Activated T-cell treated with anti-CD3 and anti-CD28 coated beads for 1 hour (primary cell): ENCODE measurements at places on chromosomes 16 and 17.

GRCh38 chr16:23826528-23827045 is 9.2 kb upstream of the PRKCB start:
- no peak for DNase-seq

GRCh38 chr17:81884520-81884919 is 6.9 kb downstream of the ALYREF start:
- DNase-seq = no peak

DNA sequence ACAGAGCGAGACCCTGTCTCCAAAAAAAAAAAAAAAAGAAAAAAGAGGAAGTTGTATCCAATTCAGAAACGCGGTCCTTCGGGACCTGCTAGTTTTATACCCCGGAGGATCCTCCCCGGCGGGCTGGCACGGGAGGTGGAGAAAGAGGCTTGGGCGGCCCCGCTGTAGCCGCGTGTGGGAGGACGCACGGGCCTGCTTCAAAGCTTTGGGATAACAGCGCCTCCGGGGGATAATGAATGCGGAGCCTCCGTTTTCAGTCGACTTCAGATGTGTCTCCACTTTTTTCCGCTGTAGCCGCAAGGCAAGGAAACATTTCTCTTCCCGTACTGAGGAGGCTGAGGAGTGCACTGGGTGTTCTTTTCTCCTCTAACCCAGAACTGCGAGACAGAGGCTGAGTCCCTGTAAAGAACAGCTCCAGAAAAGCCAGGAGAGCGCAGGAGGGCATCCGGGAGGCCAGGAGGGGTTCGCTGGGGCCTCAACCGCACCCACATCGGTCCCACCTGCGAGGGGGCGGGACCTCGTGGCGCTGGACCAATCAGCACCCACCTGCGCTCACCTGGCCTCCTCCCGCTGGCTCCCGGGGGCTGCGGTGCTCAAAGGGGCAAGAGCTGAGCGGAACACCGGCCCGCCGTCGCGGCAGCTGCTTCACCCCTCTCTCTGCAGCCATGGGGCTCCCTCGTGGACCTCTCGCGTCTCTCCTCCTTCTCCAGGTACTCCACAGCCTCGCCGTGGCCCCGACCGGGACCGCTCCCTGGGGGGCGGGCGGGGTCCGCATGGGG is at the start of gene CDH3:
Gene CDH3 (plus strand): TSS at position 596 of the 779 bp plus-strand sequence. CDS start 70 bp downstream, at position 666.
- DNase-seq = no peak

GRCh38 chr17:77248216-77249114 is 107.7 kb downstream of the SEC14L1 start:
- no peak for DNase-seq

DNA sequence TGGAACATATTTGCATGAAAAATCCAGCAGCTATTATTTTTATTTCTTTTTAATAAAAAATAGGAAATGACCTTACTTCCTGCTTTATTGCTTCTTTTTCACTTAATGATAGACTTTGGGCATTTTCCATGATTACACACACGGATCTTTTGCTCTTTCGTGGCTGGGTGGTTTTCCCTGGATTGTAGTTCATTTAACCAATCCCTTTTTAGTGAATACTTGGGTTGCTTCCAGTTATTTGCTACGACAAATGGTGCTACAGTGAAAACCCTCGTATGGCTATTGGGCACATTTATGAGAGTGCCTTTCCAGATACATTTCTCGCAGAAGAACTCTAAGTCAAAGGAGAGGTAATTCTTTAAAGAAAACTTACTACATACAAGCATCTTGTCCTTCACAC is 38.6 kb downstream of the FOXL1 start:
- no peak for DNase-seq

- no peak for DNase-seq
Measured at GRCh38 chr17:31653691-31654090, 205.4 kb downstream of the COPRS start.

- peak; percentile 27 for DNase-seq
Measured at GRCh38 chr17:44137891-44138709, 3.6 kb upstream of the HROB start.

GRCh38 chr17:73872816-73873215 is 228.6 kb upstream of the SDK2 start:
- DNase-seq = no peak

DNA sequence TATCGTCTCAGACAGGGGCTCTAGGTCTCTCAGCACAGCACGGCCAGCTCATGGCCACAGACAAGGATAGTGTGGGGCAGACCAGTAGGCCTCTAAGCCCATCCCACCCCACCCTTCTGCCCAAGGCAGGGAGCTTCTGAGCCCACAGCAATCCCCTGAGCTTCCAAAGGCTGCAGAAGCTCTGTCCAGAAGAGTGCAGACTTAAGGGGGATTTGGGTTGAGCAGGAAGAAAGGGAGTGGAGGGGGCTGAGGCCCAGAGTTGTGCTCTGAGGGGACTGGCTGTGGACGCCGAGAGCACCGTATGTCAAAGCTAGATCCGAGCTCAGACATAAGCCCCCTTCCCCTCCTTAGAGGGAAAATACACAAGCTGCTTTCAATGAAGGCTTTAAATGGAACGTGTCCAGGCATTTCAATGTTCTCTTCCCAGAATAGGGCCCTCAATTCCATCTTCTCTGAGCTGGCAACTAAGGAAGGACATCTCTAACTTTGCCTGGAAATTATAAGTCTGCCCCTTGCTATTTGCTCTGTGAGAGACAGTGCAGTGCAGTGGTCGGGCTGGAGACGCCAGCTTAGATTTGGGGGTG is 116.4 kb upstream of the RPL38 start:
- no peak for DNase-seq

- no peak for DNase-seq
Measured at GRCh38 chr16:89831810-89832328, 3.6 kb downstream of the SPIRE2 start.

- no peak for DNase-seq
Measured at GRCh38 chr17:82751171-82751570, 694 bp upstream of the TBCD start.

DNA sequence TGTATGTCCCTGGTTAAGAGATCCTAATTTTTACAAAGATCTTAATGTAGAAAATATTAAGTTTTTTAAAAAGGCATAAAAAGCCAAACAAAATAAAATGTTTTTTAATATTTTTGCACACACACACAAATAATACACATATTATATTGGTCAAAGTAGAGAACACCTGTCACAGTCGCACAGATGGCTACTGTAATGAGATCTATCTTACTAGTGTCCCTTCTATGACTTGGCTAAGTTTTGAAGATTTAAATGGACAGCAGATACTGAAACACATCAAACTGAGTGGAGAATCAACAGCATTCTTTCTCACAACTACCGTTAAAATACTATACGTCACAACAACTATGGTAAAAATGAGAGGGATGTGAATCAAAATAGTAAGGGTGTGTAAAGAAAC is 83.4 kb downstream of the HELZ start:
- DNase-seq = no peak

DNA sequence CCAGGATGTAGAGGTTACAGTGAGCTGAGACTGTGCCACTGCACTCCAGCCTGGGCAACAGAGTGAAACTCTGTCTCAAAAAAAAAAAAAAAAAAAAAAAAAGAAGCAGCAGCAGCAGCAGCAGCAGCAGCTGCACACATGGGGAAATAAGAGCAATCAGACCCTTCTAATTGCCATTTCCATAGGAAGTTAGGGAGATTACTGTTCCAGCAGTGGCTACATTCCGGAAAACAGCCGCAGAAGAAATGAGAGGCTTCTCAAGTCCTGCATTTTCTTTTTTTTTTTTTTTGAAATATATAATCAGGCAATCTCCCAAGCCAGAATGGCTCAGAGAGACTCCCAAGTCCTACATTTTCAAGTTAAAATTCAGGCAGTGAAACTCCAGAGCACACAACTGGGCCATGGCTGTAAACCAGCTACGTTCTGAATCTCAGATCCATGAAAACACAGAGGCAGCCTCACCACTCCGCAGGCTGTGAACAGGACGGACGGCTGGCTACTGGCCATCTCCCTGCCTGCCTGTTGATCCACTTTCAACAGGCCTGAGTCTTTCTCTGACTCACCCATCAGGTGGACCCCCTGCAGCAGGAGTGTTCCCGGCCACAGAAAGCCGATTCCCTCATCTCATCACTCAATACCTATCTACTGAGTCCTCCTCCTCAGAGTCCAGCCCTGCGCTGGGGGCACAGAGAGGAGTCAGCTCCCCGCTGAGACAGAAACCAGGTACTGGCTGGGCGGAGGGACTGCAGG is 15.0 kb downstream of the TRPV1 start:
- no peak for DNase-seq

DNA sequence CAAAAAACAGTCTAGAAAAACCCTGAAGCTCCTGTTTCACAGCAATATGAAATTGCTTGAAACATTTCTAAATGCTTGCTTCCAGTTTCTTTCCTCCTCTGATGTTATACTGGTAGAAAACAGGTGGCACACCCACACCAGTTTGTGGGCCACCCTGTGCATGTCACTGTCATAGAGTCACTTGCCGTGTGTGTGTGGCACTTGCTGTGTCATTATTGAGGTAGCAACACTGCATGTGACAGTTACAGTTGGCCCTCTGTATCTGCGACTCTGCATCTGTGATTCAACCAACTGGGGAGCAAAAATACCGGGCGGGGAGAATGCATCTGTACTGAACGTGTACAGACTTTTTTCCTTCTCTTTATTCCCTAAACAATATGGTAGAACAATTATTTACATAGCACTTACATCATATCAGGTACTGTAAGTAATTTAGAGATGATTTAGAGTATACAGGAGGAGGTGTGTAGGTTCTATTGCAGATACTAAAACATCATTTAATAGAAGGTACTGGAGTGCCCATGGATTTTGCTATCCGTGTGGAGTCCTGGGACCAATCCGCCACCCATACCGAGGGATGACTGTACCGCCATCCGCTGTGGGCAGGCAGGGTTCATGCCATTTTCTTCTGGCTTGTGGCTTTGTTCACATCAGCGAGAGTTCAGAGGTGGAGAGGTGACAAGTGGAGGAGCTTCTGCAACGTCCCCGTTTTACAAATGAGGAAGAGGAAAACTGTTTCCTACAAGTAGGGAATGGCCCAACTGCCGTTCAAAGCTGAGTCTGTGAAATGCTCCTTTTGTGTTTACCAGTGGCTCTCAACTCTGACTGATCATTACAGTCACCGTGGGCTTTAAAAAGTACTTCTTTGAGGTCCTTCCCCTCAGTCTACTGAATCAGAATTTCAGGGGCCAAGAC is 373.7 kb downstream of the SNX29 start:
- DNase-seq = no peak

DNA sequence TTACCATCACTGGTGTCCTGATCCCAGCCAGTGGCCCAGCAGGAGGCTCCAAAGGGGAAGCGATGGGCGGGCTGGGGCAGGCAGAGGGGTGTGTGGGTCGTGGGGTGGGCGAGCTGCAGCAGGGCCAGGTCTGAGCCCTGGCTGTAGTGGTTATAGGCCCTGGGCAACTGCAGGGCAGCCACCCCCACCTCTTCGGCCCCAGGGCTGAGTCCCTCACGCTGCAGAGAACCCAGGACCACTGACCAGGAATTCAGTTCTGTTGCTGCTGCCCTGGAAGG is 2.2 kb downstream of the PRSS53 start:
- no peak for DNase-seq

GRCh38 chr17:44363613-44364159 is at the start of gene FAM171A2:
Gene FAM171A2, minus strand, starts transcription at chr17:44363853. Its CDS starts 139 bp downstream, at chr17:44363714.
- DNase-seq = peak; percentile 53

DNA sequence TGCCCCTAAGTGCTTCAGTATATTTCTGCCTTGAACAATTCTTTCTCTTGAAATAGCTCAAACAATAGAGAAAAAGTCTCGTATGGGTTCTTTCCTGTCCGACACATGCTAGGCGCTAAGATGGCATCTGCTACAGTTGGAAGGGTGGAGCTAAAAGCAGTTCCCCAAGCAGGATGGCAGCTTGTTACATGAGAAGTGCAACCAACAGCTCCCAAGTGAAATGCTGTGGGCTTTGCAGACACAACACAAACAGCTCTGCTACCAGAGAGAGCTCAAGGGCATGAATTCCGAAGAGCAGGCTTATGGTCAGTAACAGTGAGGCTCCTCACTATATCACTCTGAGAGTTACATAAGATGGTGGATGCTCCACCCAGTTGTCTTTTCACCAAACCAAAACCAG is 83.8 kb downstream of the VPS53 start:
- no peak for DNase-seq

DNA sequence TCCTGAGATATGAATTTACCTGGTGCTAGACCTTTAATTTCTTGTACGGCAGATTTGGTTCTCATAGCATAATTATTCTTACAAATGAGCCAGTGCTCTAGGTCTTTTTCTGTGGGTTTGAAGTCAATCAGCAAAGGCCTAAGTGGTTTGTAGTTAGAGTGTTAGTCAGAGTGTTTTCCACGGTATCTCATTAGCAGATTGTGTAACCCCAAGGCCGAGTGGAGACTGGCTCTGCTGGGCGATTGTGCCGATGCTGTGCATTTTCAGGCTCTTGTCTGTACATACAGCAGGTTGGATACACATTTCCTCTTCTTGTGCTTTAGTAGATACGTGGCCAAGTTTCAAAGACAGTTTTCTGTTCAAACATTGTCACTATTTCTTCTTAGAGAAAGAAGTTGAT is 78.6 kb upstream of the CA10 start:
- no peak for DNase-seq

DNA sequence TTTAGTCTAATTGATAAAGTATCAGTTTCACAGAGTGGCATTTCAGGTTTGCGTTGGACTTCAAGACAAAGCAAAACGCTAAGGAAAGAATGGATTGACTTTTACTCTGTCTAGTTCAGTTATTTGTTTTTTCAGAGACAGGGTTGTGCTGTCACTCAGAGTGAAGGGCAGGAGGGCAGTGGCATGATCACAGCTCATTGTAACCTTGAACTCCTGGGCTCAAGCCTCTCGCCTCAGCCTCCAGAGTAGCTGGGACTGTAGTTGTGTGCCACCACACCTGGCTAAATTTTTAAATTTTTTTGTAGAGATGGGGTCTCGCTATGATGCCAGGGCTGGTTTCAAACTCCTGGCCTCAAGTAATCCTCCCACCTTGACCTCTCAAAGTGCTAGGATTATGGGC is 86.4 kb downstream of the CACNG1 start:
- DNase-seq = no peak

GRCh38 chr17:81991684-81992305 is 14.4 kb downstream of the ASPSCR1 start:
- no peak for DNase-seq

DNA sequence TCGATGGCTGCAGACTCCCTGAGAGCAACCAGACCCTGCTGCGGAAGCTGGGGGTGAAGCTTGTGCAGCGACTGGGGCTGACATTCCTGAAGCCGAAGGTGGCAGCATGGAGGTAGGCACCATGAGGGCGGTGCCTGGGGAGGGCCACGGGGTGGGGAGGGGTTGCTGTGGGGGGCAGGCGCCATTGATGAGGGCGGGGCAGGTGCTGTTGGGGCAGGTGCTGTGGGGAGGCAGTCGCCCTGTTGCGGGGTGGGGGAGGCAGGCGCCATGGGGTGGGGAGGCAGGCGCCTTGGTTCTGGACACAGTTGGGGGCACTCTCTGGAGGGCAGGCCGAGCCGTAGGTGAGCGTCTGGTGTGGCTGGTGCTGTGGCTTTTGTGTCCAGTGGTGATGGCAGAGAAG is 38.9 kb downstream of the ZNF750 start:
- DNase-seq = no peak
